ENCODE measurements at places on chromosomes 3 and 15.
A peak's percentile ranks its signal among the peaks of the same experiment; 100 is the strongest.

- no peaks in the 10 kb centered on the region for H3K36me3 ChIP-seq
- no peak overlapping the region for H3K4me3 ChIP-seq
- H3K27me3 ChIP-seq = no peaks in the 10 kb centered on the region
- H3K27ac ChIP-seq = no peak overlapping the region
- DNase-seq = no peak
Measured at GRCh38 chr15:29337156-29337959, 67.7 kb upstream of the NSMCE3 start.

GRCh38 chr15:60804986-60805949, 326.3 kb upstream of the ICE2 start:
- H3K4me3 ChIP-seq = no peak overlapping the region
- H3K36me3 ChIP-seq = no peaks in the 10 kb centered on the region
- DNase-seq = peak; percentile 78
- H3K27ac ChIP-seq = peak overlapping the region; percentile 61
- no peaks in the 10 kb centered on the region for H3K4me1 ChIP-seq

DNA sequence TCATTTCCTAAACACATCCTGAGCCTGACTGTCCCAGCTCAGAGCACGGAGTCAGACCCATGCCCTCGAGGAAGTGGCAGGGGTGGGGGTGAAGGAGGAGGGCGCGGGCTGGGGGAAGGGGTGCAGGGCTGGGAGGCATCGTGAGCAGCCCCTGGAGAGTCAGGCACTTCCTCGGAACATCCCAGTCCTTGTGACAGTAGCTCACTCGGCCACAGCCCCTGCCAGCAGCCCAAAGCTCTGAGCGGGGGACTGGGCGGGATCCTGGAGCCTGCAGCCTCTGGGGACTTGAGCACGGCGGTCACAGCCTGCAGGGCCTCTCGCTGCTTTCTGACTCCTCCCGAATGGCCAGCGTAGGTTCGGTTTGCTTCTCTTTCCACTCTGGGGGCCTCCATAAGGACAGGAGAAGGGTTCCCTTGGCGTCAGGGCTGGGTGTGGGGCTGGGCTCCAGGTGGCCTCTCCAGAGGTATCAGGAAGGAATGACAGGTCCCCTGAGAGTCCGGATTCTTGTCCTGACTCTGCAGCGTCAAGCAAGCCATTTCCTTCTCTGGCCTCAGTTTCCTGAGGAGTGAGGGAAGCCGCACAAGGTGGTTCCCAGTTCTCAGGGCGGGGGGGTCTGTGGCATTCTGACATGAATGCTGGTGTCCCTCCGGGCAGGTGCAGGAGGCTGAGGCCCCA, 20.9 kb downstream of the PSTPIP1 start:
- H3K27me3 ChIP-seq = no peaks in the 10 kb centered on the region
- H3K36me3 ChIP-seq = no peaks in the 10 kb centered on the region
- H3K4me1 ChIP-seq = no peaks in the 10 kb centered on the region

DNA sequence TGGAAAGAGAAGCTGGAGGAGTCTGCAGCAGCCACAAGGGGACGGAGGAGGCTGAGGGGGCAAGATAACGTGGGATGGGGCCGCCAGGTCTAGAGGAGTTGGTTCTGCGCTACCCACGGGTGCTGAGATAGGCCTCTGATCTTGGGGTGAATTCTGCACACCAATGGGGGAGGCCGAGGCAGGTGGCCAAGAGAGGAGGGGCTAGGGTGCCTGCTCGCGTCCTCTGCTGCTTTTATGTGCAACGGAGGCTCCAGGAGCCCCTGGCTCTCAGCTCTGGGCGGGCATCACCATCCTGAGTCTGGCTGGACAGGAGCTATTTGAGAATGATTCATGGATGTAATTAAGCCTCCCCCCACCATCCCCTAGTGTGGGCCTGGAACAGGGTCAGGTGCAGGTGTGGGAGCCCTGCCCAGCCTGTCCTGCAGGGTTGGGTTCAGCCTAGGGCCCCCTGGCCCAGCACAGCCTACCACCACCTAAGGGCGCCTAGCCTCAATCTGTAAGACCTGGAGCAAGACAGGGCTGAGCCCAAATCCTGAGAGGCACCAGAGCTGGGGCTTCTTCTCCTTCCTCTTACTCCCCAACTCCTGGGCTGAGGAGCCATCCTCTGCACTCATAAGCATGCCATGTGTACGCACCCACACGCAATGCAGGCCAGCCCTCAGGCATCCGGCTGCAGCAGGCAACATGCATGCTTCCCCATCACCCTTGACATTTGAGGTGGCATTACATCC, 32.3 kb upstream of the SEMA3F start:
- no peaks in the 10 kb centered on the region for H3K27me3 ChIP-seq
- H3K27ac ChIP-seq = no peak overlapping the region
- DNase-seq = no peak
- H3K4me3 ChIP-seq = no peak overlapping the region
- H3K36me3 ChIP-seq = peaks cover 7% of the 10 kb centered on the region

DNA sequence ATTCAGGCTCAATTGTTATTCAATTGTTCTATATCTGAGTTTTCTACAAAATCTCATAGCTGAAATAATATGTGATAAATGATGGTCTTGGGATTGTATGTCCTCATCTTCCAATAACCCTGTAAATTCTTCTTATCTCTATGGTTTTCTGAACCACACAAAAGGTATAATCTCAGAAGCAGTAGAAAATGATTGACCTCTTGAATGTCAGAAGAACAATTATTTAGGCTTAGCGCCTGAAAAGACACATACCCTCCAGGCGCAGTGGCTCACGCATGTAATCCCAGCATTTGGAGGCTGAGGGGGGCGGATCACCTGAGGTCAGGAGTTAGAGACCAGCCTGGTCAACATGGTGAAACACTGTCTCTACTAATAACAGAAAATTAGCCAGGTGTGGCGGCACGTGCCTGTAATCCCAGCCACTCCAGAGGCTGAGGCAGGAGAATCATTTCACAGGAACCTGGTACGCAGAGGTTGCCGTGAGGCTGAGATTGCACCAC, 288.0 kb upstream of the TBC1D5 start:
- no peak overlapping the region for H3K27ac ChIP-seq
- no peaks in the 10 kb centered on the region for H3K36me3 ChIP-seq
- H3K27me3 ChIP-seq = no peaks in the 10 kb centered on the region
- DNase-seq = no peak
- no peaks in the 10 kb centered on the region for H3K4me1 ChIP-seq

GRCh38 chr3:65497846-65498245, 540.9 kb downstream of the MAGI1 start:
- peaks cover 4% of the 10 kb centered on the region for H3K4me1 ChIP-seq
- H3K27me3 ChIP-seq = no peaks in the 10 kb centered on the region
- H3K27ac ChIP-seq = no peak overlapping the region
- no peaks in the 10 kb centered on the region for H3K36me3 ChIP-seq
- peak overlapping the region; percentile 2 for H3K4me3 ChIP-seq

- no peaks in the 10 kb centered on the region for H3K27me3 ChIP-seq
- no peak overlapping the region for H3K27ac ChIP-seq
- H3K36me3 ChIP-seq = 0 out of 2 replicates have a peak, but pooled peaks cover 2% of the 10 kb centered on the region
- DNase-seq = no peak
- no peak overlapping the region for H3K4me3 ChIP-seq
Measured at GRCh38 chr15:77034695-77035489, 36.0 kb downstream of the TSPAN3 start.

DNA sequence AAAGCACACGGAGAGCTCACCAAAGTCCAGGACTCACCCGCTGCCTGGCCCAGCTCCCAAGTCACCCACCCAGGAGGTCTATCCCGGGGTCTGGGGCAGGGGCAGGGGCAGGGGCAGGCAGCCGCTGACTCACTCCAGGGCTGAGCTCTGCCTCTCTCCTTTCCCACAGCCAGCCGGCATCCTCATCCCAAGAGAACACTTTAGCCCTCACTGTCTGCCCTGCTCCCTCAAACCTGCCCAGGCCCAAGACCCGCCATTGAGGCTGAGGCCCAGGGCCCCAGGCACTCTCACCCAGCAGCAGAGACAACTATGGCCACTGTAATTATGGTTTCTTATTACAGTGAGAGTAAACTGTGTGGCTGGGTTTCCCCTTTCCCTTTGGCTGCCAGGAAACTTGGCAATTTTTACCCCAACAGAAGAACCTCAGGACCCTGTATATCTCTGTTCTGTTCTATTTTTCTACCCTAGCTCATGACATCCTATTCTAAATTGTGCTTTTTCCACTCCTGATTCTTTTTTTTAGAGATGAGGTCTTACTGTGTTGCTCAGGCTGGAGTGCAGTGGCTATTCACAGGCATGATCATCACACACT, 53.0 kb downstream of the IQSEC1 start:
- DNase-seq = no peak
- H3K4me3 ChIP-seq = no peak overlapping the region
- H3K27ac ChIP-seq = no peak overlapping the region
- H3K4me1 ChIP-seq = peaks cover 22% of the 10 kb centered on the region
- H3K27me3 ChIP-seq = no peaks in the 10 kb centered on the region
- H3K36me3 ChIP-seq = no peaks in the 10 kb centered on the region

DNA sequence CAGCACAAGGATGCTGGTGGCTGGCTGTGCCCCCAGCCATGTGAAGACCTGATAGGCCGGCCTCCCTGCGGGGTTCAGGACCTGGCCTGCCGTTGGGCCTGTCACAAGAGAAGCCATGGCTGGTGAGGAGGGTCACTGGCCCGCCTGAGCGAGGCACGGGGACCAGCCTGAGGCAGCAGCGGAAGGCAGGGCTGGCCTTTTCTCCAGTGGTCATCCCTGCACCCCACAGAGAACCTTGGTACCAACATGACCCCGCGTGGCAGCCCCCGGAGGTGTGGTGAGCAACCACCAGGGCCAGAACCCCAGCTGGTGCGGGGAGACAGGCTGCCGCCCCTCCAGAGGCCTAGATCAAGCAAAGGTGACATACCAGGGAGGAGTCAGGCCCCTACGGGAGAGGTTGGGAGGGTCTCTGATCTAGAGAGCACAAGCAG, 134.1 kb upstream of the MEF2A start:
- DNase-seq = no peak
- no peaks in the 10 kb centered on the region for H3K36me3 ChIP-seq
- no peaks in the 10 kb centered on the region for H3K27me3 ChIP-seq
- peaks cover 2% of the 10 kb centered on the region for H3K4me1 ChIP-seq
- H3K4me3 ChIP-seq = no peak overlapping the region
- H3K27ac ChIP-seq = no peak overlapping the region

DNA sequence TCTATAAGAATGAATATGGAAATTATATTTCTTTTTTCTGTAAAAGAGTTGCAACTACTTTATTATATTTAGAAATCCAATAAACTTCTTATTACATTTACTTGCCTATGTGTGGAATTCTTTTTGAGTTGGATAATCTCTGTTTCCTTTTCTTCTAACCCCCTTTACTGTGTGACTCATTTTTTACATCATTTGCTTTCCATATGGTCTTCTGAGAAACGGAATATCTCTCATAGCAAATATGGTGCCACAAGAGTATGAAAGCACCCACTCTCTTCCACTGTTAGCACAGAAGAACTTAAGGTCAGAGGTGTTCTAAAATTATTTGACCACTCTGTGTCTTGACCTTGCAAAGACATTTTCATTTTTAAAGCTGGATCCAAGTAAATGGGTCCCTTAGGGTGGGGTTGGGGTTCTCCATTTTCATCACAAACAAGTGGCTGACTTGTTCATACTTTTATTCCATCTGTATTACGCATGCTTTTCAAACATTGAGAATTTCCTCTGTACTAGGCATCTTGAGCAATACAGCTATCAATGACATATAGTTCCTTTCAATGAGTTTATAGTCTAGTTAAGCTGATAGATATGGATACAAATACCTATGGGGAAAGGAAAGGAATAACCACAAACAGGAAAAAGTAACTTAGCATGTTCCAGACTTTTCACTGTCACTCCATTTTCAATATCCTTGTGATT, 281.1 kb upstream of the TPRG1 start:
- no peaks in the 10 kb centered on the region for H3K27me3 ChIP-seq
- no peaks in the 10 kb centered on the region for H3K4me1 ChIP-seq
- no peak overlapping the region for H3K27ac ChIP-seq
- no peak for DNase-seq

- no peaks in the 10 kb centered on the region for H3K27me3 ChIP-seq
- DNase-seq = no peak
- H3K4me1 ChIP-seq = no peaks in the 10 kb centered on the region
- H3K4me3 ChIP-seq = no peak overlapping the region
- H3K36me3 ChIP-seq = no peaks in the 10 kb centered on the region
Measured at GRCh38 chr15:87032295-87032694, 952.6 kb downstream of the AGBL1 start.

DNA sequence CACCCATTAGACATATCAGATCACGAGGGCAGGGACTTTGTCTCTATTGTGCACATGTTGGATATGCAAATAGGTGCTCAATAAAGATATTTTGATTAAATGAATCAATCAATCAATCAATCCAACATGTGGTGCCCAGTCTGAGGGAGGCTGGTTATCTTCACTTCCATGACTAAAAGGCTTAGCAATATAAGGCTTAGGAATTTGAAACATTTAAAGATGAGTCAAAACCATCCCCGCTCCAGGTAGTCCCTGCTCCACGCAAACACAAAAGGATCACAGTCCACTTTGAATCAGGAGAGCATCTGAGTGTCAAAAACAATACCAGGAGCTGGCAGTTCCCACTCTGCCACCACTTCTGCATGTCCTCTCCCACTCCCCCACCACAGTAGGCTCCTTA, 25.8 kb upstream of the PRICKLE2 start:
- no peak overlapping the region for H3K4me3 ChIP-seq
- H3K27me3 ChIP-seq = no peaks in the 10 kb centered on the region
- no peak overlapping the region for H3K27ac ChIP-seq
- no peak for DNase-seq

DNA sequence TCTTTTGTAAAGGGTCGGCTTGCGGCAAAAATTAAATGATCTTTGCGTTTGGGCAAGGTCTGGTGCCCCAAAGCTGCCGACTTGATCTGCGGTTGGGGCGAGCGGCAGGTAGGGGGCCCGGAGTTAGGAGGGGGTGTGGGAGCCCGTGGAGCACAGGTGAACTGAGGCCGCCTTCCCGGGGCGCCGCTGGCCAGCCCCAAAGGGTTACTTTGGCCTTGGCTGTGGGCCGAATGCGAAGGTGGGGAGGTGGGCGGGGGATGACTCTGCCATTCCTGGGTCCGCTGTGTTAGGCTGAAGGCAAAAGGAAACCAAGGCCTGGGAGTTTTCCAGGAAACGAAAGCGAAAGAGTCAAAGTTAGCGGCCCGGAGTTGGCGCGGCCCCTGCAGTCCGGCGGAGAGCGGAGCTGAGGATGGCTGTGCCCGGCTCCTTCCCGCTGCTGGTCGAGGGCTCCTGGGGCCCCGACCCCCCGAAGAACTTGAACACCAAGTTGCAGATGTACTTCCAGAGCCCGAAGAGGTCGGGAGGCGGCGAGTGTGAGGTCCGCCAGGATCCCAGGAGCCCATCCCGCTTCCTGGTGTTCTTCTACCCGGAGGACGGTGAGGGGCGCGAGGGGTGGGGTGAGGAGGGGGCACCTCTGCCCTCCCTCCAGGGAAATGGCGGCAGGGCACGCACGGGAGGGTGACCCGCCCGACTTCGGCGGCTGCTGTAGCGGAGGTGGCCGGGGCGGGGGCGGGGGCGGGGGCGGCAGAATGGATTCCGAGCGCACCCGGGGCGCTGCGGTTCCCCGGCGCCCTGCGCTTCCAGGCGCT, at the start of gene PARP14:
PARP14 (plus strand) TSS at position 365 of the 809 bp plus-strand sequence; CDS start at position 410, 45 bp downstream.
- DNase-seq = no peak
- peaks cover 6% of the 10 kb centered on the region for H3K4me1 ChIP-seq
- H3K4me3 ChIP-seq = peak within 1 kb of the TSS; percentile 86
- H3K27ac ChIP-seq = no peak within 1 kb of the TSS
- H3K36me3 ChIP-seq = no peaks in the 10 kb centered on the region

GRCh38 chr15:92747047-92747446, 91.5 kb upstream of the FAM174B start:
- no peak overlapping the region for H3K27ac ChIP-seq
- 0 out of 2 replicates have a peak, but pooled peaks cover 1% of the 10 kb centered on the region for H3K4me1 ChIP-seq
- H3K4me3 ChIP-seq = no peak overlapping the region
